LHCN-M2 (cell line): ENCODE measurements at places on chromosomes 2 and 18.
A peak's percentile ranks its signal among the peaks of the same experiment; 100 is the strongest.

DNA sequence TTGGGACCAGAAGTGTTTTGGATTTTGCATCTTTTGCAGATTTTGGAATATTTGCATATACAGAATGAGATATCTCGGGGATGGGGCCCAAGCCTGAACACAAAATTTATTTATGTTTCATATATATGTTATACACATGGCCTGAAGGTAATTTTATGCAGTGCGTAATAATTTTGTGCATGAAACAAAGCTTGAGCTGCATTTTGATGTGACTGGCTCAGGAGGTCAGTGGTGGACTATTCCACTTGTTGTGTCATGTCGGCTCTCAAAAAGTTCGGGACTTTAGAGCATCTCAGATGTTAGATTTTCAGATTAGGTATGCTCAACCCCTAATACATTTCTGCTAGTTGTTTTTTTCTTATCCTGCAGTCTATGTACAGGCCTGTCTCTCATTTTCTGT is 145.4 kb downstream of the FAM210A start:
- DNase-seq: no peak

GRCh38 chr18:57767259-57768050 is 35.7 kb downstream of the ATP8B1 start:
- DNase-seq: no peak

GRCh38 chr18:27921392-27921791 is 255.5 kb downstream of the CDH2 start:
- DNase-seq: no peak

DNA sequence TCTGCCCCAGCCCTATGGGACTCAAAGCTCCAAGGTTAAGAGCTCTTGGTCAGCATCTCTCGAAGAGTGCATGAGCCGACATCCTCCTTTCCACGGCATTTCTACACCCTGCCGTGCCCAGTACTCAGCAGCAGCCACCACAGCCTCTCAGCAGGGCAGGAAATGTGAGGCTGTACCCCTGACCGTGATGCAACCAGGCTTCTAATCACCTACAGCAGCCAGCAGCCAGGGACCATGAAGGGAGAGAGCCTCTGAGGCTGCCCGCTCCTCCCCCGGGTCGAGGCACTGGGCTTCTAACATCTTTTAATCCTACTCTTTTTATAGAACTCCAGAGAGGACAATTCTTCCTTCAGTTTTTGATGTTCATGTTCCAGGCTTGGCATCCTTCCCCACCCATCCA is 6.5 kb downstream of the CYS1 start:
- DNase-seq: no peak

DNA sequence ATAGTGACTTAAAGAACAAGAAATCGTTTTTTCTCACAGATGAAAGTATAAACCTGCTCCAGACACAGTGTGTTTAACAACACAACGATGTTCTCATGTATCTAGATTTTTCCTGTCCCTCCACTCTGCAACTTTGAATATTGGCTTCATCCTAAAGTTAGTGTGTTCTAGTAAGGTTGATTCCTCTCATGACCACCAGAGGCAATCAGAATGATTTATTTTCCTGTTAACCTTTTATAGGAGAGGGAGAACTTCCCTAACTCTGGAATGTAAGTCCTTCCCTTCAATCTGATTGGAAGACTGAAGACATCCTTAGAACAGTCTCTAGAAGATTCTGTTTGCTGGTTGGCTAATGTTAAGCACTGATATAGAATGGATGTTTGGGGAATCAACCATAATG is 41.0 kb upstream of the TAF4B start:
- peak; percentile 20 for DNase-seq

DNA sequence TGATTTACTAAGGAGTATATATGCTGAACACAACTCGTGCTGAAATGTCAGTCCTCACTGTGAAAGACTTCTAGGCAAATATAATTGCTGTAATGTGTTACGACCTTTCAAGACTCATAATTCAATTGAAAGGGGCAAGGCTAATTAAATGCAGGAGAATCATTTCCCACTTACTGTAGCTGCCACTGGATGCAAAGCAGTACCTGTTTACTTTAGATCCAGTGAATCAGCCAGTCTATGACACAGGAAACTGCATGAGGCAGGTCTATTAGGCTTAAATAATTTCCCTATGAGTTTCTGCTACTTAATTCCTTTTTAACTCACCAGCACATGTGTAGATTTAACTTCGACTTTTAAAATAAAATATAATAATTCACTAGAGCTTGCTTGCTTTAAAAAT is 125.6 kb downstream of the CTNNA2 start:
- DNase-seq: no peak

DNA sequence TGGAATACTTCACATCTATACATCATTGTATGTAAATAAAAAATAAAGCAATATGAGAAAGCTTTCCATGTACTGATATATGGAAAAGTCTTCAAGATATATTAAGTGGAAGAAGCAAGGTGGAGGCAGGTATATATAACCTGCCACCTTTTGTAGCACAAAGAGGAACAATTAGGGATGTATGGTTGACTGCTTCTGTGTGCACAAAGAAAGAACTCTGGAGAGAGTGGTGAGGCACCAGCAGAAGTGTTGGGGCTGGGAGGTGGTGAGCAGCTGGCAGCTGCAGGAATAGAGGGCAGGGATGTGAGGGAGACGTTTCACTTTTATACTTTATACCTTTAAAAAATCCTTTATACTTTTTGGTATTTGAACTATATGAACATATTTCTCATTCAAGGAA is 26.1 kb downstream of the KIF5C start:
- DNase-seq: no peak

GRCh38 chr18:28365411-28365831 is 188.5 kb upstream of the CDH2 start:
- peak; percentile 67 for DNase-seq

DNA sequence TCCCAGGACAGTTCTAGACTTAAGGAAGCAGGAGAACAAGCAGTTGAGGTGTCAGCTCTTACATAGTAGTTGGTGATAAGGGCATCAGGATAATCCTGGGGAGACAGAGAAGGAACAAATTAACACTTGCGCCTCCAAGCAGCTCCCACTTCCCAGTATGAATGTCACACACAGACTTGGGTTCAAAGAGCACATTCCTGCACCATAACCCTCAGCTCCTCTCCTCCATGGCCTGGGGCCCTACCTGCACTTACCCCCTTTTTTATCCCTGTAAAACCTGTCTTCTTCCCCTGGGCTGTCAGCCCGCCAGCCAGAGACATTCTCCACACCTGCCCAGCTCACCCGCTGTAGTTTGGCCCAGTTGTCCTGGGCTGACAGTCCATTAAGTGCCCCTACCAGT is 3.9 kb upstream of the UCN start:
- DNase-seq: no peak

DNA sequence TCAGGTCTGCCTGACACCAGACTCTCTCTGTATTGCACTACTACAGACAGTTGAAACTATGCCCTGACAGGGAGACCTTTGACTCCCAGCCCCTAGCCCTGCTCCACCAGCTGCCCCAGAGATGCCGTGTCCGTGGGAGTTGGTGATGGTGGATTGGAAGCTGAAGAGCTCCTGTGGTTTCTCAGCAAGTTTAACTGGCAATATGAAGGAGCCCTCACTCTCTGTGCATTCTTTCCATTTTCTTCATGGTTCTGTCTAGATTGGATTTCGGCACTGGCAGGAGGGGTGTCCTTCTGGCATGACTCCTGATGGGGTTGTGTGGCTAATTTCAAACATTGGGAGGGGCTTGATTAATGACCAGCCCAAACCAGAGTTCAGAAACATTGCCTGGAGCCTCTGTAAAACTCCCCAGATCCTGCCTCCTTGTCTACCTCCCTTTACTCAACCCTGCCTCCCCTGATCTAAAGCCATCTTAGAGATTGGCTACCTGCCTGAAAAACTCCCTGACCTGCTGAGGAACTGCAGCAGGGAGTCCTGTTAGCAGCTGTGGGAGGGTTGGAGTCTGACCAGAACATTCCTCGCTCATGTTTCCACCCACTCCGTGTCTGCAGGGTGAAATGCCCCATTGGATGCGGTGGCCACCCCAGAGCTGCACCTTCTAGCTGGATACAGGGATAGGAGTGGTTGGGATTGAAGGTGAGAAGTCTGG is 206.9 kb upstream of the SPRED2 start:
- peak; percentile 12 for DNase-seq

- no peak for DNase-seq
Observed at GRCh38 chr18:35936951-35937350, 35.5 kb upstream of the RMP24 start.

DNA sequence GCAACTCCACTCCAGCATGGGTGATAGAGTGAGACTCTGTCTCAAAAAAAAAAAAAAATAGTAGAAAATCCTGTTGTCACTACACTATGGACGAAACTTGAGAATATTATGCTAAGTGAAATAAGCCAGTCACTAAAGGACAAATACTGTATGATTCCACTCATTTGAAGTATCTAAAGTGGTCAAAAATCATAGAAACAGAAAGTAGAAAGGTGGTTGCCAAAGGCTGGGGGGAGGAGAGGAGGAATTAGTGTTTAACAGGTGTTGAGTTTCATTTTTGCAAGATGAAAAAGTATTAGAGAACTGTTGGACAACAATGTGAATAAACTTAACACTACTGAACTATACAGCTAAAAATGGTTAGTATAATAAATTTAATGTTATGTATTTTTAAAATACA is 18.8 kb upstream of the RMP24 start:
- no peak for DNase-seq

DNA sequence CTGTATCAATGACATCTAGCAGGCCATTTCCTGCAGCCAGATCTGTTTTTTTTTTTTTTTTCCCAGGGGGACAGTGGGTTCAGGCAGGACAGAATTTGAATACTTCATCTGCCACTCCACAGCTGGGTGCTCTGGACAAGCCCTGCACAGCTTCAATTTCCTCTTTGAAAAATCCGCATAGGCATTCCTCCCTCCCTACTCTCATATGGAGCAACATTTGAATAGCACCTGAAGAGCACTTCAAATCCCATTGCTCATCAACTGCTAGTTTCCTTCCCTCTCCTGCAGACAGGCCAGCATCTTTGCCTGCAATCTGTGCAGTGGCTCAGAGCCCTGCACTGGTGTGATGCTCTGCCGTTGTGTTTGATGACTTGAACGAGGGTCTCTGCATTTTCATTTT is 326.3 kb downstream of the TSN start:
- DNase-seq: no peak

- DNase-seq: no peak
Observed at GRCh38 chr18:70234667-70235459, 29.4 kb upstream of the RTTN start.

DNA sequence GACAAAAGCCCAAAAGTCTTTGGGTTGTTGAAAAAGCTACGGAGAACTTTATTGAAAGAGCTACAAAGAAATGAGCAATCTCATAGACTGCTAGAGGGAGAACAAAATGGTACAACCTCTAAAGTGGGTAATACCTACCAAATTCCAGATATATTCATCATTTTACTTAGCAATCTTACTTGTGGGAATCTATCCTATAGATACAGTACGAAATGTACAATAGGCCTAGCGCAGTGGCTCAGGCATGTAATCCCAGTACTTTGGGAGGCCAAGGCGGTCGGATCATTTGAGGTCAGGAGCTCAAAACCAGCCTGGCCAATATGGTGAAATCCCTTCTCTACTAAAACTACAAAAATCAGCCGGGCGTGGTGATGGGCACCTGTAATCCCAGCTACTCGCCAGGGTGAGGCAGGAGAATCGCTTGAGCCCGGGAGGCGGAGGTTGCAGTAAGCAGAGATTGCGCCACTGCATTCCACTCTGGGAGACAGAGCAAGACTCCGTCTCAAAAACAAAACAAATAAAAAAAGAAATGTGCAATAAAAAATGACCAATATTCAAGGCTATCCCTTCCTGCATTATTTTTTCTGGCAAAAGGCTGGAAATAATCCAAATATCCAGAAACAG is 10.1 kb downstream of the EXOC6B start:
- DNase-seq: peak; percentile 32

- DNase-seq: peak; percentile 50
Observed at GRCh38 chr2:163191372-163191771, 352.8 kb upstream of the KCNH7 start.

- no peak for DNase-seq
Observed at GRCh38 chr2:39422700-39423099, 14.4 kb downstream of the MAP4K3 start.

DNA sequence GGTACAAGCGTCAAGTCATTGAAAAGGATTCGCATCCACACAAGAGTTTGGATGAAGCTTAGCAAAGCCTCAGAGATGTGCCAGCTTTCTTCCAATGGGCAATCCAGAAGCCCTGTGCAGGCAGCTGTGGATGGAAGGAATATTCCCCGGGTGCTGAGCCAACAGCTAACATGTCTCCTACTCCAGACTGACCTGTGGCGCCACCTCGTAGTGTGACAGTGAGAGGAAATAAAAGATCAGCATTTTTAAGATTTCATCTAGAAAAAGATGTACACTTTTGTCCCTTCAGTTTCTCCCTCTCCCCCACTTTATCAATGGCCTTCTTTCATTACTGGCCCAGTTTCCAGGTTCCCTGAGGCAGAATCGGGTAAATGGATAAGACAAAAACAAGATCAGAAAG is 48.9 kb upstream of the SPATS2L start:
- no peak for DNase-seq

- no peak for DNase-seq
Observed at GRCh38 chr18:63132819-63133200, 186.8 kb downstream of the BCL2 start.

- DNase-seq: no peak
Observed at GRCh38 chr2:197269815-197270214, 40.8 kb downstream of the ANKRD44 start.
